ENCODE measurements at places on chromosomes 13 and 19.

- DNase-seq, result no peak
Observed at GRCh38 chr13:67148161-67148571, 82.0 kb downstream of the PCDH9 start.

DNA sequence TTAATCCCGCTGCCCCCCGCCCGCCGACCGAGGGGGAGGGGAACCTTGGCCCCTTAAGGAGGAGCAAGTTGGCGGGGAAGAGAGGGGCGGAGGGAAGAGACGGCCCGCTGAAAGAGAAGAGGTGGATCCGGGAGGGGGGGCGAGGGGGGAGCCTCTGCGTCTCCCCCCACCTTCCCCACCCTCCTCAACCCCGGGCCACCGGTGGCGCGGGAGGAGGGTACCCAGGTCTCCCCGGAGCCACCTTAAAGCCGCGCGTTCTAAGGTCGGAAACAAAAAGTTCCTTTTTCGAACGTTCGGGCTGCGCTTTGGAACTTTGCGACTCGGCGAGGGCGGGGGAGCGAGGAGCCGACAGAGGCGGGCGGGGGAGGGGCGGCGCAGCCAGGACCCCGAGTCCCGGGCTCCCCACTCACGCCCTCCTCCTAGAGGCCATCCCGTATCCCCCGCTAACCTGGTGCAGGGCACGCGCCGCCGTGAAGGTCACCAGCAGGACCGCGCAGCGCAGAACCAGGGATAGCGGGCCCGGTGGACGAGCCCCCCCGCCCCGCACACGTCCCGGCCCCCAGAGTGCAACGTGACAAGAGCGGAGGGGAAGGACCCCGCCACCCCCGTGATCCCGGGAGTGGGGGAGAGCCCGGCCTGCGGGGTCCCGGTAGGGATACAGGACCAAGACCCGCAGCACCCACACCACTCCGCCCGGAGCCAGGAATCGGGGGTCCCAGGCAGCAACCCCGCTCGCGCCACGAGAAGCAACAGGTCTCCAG, 659 bp downstream of the ERF start:
- DNase-seq, result peak; percentile 82

- no peak for DNase-seq
Observed at GRCh38 chr19:1125601-1126467, 22.0 kb downstream of the GPX4 start.

DNA sequence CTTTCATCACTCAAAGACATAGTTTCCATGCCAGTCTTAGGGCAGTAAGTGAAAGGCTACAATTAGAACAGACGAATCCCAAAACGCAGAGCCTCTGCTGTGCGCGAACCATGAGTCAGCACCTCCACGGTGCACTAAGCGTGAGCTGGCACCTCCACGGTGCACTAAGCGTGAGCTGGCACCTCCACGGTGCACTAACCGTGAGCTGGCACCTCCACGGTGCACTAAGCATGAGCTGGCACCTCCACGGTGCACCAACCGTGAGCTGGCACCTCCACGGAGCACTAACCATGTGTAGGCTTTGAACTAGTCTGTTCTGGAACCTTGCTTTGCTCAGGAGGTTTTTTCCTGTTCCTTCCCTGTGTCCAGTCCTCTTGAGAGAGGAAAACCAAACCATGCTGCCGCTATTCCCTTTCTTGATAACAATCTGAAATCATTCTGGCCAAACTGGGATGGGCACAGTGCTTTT, 120.6 kb downstream of the IRS2 start:
- no peak for DNase-seq

DNA sequence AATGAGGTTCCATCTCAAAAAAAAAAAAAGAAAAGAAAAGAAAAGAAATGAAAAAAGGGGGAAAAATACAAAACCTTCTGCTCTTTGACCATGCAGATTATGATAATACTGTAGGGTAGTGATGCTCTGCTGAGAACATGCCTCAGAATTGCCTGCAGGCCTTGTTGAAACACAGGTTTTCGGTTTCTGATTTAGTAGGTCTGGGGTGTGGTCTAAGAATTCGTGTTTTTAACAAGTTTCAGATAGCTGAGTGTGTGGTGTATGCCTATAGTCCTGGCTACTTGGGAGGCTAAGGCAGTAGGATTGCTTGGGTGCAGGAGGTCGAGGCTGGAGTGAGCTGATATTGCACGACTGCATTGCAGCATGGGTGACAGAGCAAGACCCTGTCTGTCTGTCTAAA, 14.9 kb upstream of the CYP2B6 start:
- no peak for DNase-seq

- DNase-seq, result no peak
Observed at GRCh38 chr13:77318741-77319140, 8.2 kb downstream of the MYCBP2 start.

GRCh38 chr19:13975870-13976269, 23.6 kb downstream of the DCAF15 start:
- no peak for DNase-seq

GRCh38 chr13:84528408-84529070, 646.3 kb upstream of the SLITRK1 start:
- no peak for DNase-seq

GRCh38 chr13:91468301-91468700, 69.9 kb downstream of the GPC5 start:
- DNase-seq, result no peak

GRCh38 chr13:94613051-94613450, 11.4 kb downstream of the GPR180 start:
- no peak for DNase-seq

- no peak for DNase-seq
Observed at GRCh38 chr19:5057860-5058259, 88.9 kb downstream of the KDM4B start.

GRCh38 chr19:47623921-47624391, 15.0 kb downstream of the BICRA start:
- no peak for DNase-seq

GRCh38 chr13:89852570-89852969, 1494.9 kb upstream of the MIR17HG start:
- DNase-seq, result no peak

DNA sequence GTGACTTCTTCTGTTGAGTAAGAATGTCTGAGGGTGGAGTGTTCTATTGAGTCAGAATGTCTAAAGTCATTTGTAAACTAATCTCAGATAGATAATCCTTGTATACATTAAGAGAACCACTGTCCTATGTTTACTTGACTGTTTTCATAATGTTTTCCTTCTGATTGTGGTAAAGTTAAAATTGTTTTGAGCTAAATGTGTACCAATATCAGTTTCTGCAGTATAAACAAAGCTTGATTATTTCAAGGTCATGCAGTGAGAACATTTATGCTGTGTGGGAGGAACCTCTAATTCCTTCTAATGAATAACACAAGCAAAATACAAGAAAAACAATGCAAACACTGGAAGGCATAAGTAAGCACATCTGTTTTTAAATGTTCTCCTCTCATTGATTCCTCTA, 434.6 kb downstream of the FGF14 start:
- no peak for DNase-seq

DNA sequence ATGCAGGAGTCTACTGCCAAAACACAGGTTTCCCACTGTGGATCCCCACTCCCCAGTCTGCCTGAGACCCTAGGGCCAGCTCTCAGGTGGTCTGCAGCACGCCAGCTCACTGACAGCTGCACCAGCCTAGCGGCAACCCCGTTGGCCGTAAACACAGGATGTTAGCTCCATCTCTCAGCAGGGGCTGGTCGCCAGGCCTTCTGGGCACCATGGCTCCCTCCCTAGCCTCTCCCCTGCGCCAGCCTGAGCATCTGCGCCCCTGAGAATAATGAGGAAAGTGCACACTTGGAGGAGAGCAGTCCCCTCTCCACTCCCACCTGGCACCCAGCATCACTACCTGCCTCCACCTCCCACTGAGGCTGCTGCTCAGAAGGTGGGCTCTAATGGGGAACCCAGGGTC, 20.8 kb upstream of the EPHX3 start:
- DNase-seq, result no peak

GRCh38 chr13:46647512-46648065, 94.6 kb downstream of the LRCH1 start:
- DNase-seq, result no peak

DNA sequence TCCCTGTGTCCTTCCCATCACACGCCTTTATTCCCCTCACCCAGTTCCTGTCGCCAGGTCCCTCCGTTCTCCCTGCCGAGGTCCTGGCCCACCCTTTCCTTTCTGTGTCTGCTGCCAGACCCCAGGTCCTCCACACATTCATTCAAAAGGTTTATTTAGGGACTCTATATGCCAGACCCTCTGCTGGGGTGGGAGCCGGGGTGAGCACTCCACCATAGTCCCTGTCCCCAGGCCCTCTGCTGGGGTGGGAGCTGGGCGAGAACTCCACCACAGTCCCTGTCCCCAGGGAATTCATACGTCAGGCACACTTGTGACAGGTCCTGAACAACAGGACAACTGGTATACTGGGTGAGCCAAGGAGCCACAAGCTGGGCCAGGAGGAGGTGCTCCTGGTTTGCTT, 34.4 kb upstream of the TUBGCP3 start:
- no peak for DNase-seq

- DNase-seq, result no peak
Observed at GRCh38 chr13:26382366-26382765, 128.4 kb downstream of the CDK8 start.

DNA sequence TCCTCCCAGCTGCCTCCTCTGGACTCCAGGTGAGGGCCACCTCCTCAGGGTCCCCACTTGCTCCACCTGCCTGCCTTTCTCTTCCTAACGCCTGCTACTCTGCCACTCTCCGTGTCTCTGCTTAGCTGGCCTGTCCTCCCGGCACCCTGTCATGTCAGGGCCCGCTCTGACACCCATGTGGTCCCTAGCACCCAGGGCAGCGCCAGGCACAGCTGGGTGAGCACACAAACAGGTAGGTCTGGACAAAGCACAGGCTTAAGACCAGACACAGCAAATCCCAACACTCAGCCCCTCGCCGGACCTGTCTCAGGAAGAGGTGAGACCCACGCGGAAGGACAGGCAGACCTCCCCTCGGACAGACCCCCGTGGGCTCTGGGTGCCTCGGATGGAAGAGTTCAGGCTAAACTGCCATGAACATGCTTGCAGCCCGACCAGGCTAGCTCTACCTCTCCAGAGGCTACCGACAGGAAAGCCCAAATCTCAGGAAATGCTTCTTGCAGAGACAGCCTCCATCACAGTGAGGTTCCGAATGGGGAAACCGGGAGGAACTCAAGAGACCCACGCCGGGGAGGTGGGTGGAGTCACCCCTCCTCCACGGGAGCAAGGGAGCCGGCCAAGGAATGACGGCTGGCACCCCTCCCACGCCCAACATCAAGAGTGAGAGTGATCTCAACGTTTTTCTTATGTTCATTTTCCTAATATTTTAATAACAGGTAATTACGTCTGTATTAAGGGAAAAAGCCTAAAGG, 12.5 kb downstream of the ZNF787 start:
- no peak for DNase-seq

DNA sequence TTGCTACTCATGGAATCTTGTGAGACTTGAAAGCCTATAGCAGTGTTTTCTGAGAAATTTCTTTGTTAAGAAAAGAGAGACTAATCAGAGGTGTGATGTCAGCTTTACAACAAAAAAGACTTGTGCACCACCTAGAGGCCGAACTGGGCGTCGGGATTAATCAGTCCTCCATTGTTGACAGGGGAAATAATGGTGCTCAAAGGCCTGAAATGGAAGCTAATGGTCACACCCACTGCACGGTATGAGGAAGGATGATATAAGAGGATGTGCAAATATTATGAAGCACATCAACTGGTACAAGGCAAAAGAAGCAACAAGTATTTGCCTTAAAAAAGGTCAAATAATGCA, 480.2 kb upstream of the MIR17HG start:
- peak; percentile 11 for DNase-seq

DNA sequence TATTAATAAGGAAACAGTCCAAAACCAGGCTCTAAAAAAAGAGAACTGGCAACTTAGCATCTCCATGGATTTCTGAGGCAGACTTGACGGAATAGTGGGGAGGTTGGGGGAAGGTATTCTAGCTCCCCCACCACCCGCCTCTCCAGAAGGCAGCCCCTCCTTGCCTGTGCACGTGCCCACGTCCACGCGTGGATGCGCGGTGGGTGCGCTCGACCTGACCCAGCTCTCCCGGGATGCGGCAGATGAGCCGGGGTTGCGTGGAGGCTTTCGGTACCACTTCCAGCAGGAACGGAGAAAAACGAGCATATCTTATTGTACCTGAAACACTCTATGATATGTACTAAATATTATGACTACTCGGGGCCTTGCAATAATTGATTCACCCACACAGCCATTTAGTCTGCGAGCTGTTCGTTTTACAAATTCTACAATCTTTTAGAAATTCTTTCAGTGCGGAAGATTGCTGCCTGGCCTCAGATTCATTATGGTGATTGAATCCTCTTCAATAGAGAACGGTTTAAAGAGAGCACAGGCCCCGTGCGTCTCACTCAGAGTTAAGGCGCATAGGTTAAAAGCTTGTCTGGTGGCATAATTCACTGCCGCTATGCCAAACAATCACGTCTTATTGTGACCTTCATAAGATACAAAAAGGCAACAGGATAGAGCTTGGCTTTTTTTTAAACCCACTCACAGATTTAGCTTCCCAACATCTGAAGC, 117.9 kb downstream of the URI1 start:
- DNase-seq, result no peak

DNA sequence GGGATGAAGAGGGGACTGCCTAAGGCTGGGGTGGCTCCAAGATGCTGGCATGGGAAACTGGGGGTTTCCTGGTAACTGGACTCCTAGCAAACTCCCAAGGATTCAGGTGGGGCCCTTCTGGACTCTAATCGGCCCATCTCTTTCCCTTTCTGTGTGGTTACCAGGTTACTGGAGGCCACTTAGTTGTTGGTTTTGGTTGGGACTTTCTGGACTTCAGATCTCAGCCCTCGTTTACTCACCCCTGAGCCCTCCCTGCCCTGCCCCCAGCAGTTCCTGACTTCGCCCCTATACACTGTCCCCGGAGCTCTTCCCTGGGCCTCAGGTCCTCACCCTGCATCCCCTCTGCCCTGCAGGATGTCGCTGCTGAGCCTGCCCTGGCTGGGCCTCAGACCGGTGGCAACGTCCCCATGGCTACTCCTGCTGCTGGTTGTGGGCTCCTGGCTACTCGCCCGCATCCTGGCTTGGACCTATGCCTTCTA, 328 bp downstream of the CYP4F12 start:
- peak; percentile 5 for DNase-seq
